ENCODE measurements at places on chromosomes 6 and 20.

DNA sequence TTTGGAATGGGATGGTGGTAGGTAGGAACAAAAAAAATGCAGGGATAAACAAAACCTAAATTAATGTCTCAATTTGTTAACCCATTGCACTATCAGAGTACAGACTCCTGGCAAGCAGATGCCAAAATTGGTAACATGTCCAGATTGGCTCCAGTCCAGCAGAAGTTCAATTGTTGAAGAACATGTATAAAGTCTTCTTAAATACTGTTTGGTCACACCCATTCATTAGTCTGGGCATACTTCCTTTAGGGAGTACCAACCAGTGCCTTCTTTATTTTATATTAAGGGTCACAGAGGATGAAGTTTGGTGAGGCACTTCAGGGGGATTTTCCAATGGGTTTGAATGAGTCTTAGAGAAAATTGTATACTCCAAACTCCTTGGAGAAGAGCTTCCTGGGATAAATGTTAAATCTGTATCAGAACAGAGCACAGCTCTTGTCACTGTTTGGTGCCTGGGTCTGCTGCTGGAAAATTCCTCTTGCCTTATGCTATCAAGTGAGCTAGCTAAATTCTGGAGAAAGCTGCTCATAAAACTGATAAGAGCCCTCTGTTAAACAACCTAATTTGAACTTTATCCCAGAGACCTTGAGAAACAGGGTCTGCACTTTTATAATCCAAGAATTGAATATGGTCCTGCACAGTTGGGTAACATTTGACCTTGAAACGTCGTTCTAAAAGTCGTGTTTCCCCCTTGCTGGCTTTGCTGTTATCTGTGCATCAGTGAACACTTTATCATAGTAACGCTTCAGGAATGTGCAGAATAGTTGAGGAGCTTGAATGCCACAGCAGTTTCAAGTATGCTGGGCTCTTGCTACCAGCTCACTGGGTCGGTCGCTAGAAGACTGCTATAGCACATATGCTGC lies 334.1 kb upstream of the CITED2 start:
- peak; percentile 87 for DNase-seq

DNA sequence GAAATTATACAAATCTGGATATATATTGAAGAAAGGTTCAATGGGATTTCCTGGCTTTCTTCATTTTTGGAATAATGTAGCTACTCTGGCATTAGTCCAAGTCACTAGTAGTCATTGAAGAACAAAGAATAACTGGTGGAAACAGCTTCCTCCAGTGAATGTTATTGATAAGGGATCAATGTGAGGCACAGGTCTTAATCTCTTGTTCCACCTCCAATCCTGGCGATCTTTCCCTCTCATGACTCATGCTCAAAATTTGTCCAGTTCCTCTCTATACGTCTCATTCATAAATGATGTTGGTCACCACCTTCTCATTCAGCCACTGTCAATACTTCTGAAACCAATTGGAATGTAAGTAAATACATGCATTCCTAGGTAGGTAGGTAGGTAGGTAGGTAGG lies 185.0 kb upstream of the BMP2 start:
- no peak for DNase-seq

DNA sequence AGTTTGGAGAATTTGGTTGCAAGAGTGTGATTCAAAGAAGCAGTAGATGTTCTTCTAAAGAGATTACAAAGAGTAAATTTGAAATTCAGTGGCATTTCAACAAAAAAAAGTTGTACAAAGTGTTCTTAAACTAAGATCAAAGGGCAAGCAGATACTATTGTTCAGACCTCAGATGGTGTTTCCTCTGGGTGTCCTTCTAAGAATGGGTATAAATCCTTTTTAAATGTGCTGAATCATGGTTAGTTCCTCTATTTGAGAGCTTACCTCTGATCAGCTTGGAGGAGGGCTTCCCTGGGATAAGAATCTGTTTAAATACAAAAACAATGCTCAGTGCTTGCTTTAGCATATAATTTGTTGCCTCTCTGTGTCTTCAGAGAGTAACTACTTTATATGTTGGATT lies 6.3 kb downstream of the BMP6 start:
- DNase-seq = no peak

GRCh38 chr6:106187424-106187982 lies 101.4 kb downstream of the PRDM1 start:
- no peak for DNase-seq

DNA sequence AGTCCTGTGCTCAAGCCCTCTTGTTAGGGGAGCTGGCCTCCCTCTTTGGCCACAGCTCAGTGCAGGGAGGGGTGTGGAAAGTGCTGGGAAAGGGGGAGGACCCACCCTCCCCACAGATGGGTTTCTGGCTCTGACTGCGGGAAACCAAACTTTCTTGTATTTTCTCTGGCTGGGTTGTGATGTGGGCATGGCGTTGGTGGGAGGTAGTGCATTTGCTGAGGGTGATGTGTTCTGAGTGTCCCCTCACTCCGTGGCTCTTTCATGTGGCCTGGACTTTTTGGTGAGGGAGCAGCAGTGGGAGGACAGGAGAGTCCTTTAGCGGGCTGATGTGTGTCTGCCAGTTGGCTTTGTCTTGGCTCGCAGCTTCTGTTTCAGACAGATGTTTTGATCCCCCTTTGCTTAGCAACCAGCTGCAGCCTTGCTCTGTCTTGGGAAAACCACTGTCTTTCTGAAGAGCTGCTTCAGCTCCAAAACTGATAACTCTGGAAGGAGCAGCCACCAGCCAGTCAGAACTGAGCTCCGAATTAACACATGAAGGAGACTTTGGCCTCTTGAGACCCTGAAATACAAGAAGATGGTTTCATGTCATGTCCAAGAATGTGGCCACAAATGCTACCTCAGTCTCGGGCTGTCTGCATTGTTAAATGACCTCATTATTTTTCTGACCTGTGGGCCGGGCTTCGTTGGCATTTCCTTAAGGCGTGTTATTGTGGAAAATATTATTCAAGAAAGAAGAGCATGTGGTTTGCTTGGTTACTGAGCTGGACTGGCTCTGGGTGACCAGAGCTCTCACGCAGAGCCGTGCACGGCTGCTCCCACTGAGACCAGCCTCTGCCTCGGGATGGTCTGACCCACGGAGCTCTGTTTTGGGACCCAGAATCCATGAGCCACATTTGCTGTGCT lies 21.5 kb downstream of the SYNJ2 start:
- DNase-seq = peak; percentile 74

GRCh38 chr6:37910998-37911397 lies 91.5 kb downstream of the ZFAND3 start:
- no peak for DNase-seq

- DNase-seq = peak; percentile 48
These were observed 131.6 kb upstream of the NEDD9 start for GRCh38 chr6:11363881-11364576.

GRCh38 chr6:15586503-15586902 lies 76.3 kb downstream of the DTNBP1 start:
- DNase-seq = no peak

DNA sequence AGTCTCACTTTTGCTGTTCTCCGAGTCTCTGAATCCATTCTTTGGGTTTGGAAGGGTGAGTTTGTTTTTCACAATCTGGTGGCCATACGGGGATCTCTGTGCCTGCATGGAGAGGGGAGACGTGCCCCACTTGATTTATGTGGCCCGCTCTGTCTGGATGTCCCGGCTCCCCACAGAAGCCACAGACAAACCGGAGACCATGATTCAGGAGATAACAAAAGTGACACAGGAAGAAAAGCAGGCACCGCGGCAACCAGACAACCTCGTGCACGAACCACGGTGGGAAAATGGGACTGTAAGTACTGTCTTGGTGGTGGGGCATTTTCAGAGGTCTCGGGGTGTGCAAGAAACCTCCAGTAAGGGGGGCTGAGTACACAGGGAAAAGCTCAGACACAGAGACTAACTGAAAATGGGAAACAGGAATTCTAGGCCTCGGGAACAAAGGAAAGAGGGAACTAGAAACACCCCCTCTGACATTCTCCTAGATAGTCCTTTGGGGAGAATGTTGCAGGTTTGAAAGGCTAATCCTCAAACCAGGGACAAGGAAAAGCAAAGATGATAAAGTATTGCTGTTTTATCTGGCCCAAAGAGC lies 22.1 kb upstream of the ZNF318 start:
- no peak for DNase-seq
